Stomach (tissue), 19 donors: ENCODE measurements at places on chromosomes 12 and 14. TPM values are rescaled to one million over a fixed set of nuclear protein-coding genes. Genes with fewer than 3 reads are reported as not detected.

GRCh38 chr14:64340560-64341196 is 46.5 kb upstream of the ESR2 start:
- DNase-seq, result no peak

GRCh38 chr14:72881543-72881942 is 12.4 kb downstream of the DPF3 start:
- no peak for DNase-seq

- DNase-seq, result no peak
These were observed 9.1 kb upstream of the RPAP3 start for GRCh38 chr12:47714826-47715386.

RNASE1 gene
- total RNA-seq, result 237 TPM

ABCD2 gene
- total RNA-seq, result 1.1 TPM

DNA sequence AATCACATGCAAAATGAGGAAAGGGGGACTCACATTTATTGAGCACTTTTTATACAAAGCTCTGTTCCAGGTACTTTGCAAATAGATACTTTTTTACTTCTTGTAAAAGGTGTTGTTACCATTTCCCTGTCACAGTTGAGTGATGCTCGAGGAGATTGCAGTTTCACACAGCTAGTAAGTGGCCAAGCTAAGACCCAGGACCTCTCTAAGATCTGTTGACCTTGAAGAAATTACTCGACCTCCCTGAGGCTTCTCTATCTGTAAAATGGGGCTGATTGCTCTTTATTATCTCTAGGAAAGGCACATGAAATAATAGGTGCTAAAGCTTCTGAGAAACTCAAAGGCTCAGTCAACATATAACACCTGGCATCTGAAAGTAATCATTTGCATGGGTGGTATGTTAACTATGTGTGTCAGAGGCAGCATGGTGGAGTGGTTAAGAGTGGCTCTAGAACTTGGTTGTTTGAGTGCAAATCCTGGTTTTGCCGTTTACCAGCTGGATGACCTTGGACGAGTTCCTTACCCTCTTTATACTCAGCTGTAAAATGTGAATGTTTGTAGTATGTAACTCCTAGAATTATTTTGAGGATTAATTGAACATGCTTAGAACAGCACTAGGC is 41.5 kb downstream of the IFT81 start:
- no peak for DNase-seq

- peak; percentile 36 for DNase-seq
These were observed 25.4 kb downstream of the CCDC62 start for GRCh38 chr12:122799641-122800243.

DNA sequence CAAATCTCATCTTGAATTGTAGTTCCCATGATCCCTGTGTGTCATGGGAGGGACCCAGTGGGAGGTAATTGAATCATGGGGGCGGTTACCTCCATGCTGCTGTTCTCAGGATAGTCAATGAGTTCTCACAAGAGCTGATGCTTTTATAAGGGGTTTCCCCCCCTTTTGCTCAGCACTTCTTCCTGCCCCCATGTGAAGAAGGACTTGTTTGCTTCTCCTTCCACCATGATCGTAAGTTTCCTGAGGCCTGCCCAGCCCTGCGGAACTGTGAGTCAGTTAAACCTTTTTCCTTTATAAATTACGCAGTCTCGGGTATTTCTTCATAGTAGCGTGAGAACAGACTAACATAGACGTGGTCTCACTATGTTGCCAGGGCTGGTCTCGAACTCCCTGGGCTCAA is 56.1 kb upstream of the EIF5 start:
- no peak for DNase-seq

GRCh38 chr14:77053046-77053841 is 24.7 kb upstream of the IRF2BPL start:
- peak; percentile 93 for DNase-seq

GPRC5D gene
- total RNA-seq, result not detected

DNA sequence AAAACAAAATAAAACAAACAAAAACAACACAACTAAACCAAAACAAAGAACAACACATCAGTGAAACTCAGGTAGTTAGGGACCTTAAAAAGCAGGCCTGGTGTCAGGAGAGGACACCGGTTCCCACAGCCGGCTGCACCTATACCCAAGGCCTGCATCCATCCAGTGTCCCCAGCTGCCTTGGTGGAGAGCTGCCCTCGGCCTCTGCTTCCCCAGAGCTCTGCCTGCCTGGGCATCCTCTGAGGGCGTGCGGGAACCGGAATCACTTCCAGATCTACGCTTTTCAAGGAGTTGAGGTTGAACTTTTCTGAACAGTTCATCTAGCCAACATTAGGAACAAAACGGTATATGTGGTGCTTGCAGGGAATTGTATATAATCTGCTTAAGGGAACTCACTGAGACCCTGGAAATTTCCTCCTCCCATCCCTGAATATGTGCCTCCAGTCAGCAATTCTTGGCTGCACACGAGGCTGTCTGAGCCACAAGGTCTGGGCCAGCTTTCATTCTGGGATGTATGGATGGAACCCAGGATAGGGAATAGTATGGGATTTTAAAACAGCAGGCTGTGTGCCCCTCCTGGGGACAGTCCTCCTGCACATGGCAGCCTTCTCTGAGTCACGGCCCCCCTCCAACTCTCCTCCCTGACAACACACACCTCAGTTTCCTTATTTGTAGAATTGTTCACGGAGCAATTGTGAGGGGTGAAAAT is 319.0 kb upstream of the RTL1 start:
- peak; percentile 47 for DNase-seq

GRCh38 chr12:94900496-94900895 is 103.0 kb downstream of the NDUFA12 start:
- DNase-seq, result no peak

- no peak for DNase-seq
These were observed 7.6 kb downstream of the ABCC9 start for GRCh38 chr12:21933656-21934055.

GRCh38 chr14:78367355-78367754 is 197.2 kb downstream of the NRXN3 start:
- no peak for DNase-seq

SIX4 gene
- 5.8 TPM for total RNA-seq

- peak; percentile 54 for DNase-seq
These were observed 2.5 kb downstream of the PTPN6 start for GRCh38 chr12:6953442-6954315.

GRCh38 chr12:75814851-75815754 is 216.5 kb downstream of the PHLDA1 start:
- peak; percentile 95 for DNase-seq

GRCh38 chr14:94051115-94051514 is 25.0 kb downstream of the OTUB2 start:
- DNase-seq, result peak; percentile 80

DNA sequence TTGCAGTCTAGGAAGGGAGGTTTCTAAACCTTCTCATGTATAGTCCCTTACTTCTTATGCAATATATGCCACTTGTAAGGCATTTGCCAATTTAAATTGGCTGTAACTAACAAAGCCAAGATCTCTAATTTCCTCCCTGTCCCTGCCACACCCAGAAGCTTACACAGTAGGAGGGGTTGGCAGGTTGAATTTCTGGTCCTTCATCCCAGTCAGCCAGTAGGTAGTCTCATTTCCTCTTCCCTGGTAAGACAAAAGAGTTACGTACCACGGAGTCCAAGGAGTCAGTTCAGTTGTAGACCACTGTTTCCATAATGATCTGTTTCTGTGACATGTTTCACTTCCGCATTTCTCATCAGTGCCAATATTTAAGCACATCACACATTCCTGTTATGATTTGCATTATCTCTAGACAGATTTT is 47.0 kb upstream of the PLBD1 start:
- peak; percentile 35 for DNase-seq

- no peak for DNase-seq
These were observed 40.9 kb downstream of the FRMD6 start for GRCh38 chr14:51692646-51693045.

- DNase-seq, result no peak
These were observed 3.0 kb upstream of the TMEM120B start for GRCh38 chr12:121709478-121709961.

GRCh38 chr12:31306866-31307265 is 19.1 kb downstream of the SINHCAF start:
- no peak for DNase-seq

DNA sequence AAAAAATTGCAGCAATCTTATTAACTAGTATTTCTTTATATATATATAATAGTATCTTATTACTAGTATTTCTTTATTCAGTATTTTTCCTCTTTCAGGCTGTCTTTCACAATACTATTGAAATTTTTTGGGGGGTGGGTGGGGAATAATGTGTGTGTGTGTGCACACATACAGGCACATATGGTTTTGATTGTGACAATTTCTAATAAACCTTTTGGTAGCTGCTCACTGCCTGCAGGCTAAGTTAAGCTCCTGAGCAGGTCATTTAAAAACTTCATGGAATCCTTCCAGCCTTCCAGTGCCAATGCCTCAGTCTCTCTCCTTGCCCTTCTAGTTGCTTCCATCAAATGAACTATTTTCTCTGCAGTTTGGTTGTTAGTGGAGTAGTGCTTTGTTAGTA is 490.1 kb downstream of the PCNX1 start:
- no peak for DNase-seq

GRCh38 chr12:10590966-10591365 is 22.4 kb downstream of the MAGOHB start:
- no peak for DNase-seq

TESPA1 gene
- total RNA-seq, result 1.7 TPM

DNA sequence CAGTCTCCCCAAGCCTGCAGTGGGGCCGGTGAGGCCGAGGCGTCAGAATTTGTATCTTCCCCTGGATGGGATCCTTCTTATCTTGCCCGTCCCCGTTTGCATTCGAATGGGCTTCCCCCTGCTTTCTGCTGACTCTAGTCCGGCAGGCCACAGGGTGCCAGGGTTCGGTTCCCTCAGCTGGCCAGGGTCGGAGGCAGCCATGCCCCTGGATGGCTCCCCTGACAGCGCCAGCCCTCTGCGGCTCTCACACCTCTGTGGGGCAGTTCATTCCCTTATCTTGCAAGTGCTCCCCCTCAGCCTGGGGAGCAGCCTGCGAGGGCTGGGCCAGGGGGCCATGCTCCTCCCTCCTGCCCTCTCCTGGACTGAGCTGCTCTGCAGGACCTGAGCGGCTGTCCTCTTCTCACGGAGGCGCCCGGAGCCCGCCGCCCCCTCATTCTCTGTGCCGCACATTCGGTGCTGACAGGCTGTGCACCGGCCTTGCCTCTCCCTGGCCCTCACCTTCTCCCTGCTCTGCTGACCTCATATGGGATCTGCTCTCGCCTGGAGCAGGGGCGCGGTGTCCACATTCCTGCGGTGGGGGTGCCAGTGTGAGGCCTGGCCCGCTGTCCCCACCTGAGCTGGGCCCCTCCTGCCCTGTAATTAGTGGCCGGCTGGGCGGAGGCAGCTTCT is 32.8 kb downstream of the KIF26A start:
- peak; percentile 93 for DNase-seq

GRCh38 chr12:114686773-114687500 is 3.0 kb upstream of the TBX3 start:
- DNase-seq, result peak; percentile 45

GRCh38 chr12:46919666-46920400 is 94.0 kb upstream of the SLC38A4 start:
- no peak for DNase-seq
